Testis (tissue), 5 donors: ENCODE measurements at places on chromosomes 3 and 15. TPM values are rescaled to one million over a fixed set of nuclear protein-coding genes. Genes with fewer than 3 reads are reported as not detected.
A peak's percentile ranks its signal among the peaks of the same experiment; 100 is the strongest.

GRCh38 chr3:107634099-107634489 lies 111.3 kb downstream of the BBX start:
- H3K36me3 ChIP-seq, result no peaks in the 10 kb centered on the region
- no peak for DNase-seq
- no peaks in the 10 kb centered on the region for H3K4me1 ChIP-seq
- H3K27me3 ChIP-seq, result no peaks in the 10 kb centered on the region
- H3K27ac ChIP-seq, result no peak overlapping the region
- no peak overlapping the region for H3K4me3 ChIP-seq

DNA sequence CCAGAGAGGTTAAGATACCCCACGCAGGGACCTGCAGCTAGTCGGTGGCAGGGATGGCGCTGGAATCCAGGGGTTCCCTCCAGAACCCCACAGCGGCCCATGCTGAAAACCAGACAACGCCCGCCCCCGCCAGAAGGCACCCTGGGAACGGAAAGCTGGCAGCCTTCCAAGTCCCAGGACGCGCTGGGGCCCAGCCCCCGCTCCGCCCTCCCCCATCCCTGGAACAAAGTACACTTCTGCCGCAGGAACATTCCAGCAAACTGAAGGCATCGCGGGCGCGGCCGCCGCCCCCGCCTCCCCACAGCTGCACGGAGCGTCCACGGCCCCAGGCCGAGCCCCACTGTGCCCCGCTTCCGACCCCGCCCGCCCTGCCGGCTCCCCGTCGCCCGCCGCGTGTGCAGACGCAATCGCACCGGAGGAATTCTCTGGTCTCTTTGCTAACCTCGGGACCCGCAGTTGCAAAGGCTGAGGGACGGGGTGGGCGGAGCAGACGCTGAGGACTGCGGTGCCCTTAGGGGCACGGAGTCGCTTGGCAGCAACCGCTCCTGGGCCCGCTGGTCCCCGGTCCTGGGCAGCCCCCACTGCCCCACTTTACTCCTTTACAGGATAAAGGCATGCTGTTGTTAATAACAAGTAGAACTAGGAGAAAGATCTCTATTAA lies 44.8 kb upstream of the RNU6-1 start:
- peak overlapping the region; percentile 66 for H3K27ac ChIP-seq
- no peaks in the 10 kb centered on the region for H3K27me3 ChIP-seq
- H3K4me3 ChIP-seq, result peak overlapping the region; percentile 56
- H3K4me1 ChIP-seq, result peaks cover 44% of the 10 kb centered on the region
- H3K36me3 ChIP-seq, result no peaks in the 10 kb centered on the region
- peak; percentile 88 for DNase-seq

- H3K4me1 ChIP-seq, result peaks cover 8% of the 10 kb centered on the region
- no peaks in the 10 kb centered on the region for H3K27me3 ChIP-seq
- H3K36me3 ChIP-seq, result no peaks in the 10 kb centered on the region
- no peak for DNase-seq
Measured at GRCh38 chr3:31356941-31357340, 175.8 kb upstream of the STT3B start.

DNA sequence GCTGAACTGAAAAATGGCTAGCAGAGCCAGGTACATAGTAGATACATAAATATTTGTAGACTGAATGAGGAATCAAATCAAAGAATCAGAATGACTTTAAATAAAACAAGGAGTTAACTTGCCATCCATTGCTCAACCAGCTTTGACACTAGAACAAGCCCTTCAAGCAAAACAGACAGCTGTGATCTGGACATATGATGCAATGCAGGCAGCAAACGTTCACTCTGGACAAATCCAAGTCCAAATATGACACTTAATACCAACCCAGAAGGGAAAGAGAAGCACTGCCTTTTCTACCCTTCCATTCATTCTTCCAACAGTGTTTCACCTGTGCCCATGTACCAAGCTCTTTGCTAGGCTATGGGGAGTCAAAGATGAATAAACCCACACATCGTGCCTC lies 4.5 kb downstream of the THRB start:
- H3K36me3 ChIP-seq, result no peaks in the 10 kb centered on the region
- H3K27me3 ChIP-seq, result no peaks in the 10 kb centered on the region
- no peaks in the 10 kb centered on the region for H3K4me1 ChIP-seq
- no peak overlapping the region for H3K4me3 ChIP-seq

The FBN1 gene
- 48.5 TPM for total RNA-seq

The ESYT3 gene
- total RNA-seq, result 5.4 TPM

The CYP1A2 gene
- total RNA-seq, result 0.12 TPM

The SLC2A2 gene
- not detected for total RNA-seq

The LMOD3 gene
- not detected for total RNA-seq

- peaks cover 9% of the 10 kb centered on the region for H3K4me1 ChIP-seq
- no peak for DNase-seq
- no peaks in the 10 kb centered on the region for H3K36me3 ChIP-seq
- H3K27me3 ChIP-seq, result no peaks in the 10 kb centered on the region
- no peak overlapping the region for H3K27ac ChIP-seq
Measured at GRCh38 chr3:65875393-65876027, 163.2 kb downstream of the MAGI1 start.

DNA sequence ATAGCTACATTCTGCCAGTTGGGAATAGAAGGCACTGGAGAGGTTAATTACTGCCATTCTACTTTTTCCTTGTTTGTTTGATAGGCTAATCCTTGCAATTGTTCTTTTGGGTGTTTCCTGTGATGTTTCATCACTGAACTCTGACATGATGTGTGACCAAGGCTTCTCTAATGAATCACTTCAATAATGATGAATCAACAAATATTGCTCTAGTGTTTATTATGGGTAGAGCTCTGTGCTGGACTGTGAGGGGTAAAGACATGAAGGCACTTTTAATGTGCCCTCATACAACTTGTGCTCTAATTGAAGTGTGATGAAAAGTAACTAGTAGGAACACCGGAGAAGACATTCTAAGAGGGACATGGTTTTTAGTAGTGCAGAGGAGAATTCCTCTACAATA lies 233.6 kb downstream of the WDR72 start:
- H3K27ac ChIP-seq, result no peak overlapping the region
- H3K36me3 ChIP-seq, result no peaks in the 10 kb centered on the region
- no peak overlapping the region for H3K4me3 ChIP-seq
- no peaks in the 10 kb centered on the region for H3K27me3 ChIP-seq
- DNase-seq, result no peak
- no peaks in the 10 kb centered on the region for H3K4me1 ChIP-seq

GRCh38 chr3:11643201-11643603 lies 513 bp downstream of the VGLL4 start:
- H3K27ac ChIP-seq, result peak overlapping the region; percentile 81
- peak overlapping the region; percentile 86 for H3K4me3 ChIP-seq
- H3K36me3 ChIP-seq, result no peaks in the 10 kb centered on the region
- H3K4me1 ChIP-seq, result peaks cover 36% of the 10 kb centered on the region
- DNase-seq, result peak; percentile 65
- no peaks in the 10 kb centered on the region for H3K27me3 ChIP-seq

The TEX264 gene
- total RNA-seq, result 251 TPM

DNA sequence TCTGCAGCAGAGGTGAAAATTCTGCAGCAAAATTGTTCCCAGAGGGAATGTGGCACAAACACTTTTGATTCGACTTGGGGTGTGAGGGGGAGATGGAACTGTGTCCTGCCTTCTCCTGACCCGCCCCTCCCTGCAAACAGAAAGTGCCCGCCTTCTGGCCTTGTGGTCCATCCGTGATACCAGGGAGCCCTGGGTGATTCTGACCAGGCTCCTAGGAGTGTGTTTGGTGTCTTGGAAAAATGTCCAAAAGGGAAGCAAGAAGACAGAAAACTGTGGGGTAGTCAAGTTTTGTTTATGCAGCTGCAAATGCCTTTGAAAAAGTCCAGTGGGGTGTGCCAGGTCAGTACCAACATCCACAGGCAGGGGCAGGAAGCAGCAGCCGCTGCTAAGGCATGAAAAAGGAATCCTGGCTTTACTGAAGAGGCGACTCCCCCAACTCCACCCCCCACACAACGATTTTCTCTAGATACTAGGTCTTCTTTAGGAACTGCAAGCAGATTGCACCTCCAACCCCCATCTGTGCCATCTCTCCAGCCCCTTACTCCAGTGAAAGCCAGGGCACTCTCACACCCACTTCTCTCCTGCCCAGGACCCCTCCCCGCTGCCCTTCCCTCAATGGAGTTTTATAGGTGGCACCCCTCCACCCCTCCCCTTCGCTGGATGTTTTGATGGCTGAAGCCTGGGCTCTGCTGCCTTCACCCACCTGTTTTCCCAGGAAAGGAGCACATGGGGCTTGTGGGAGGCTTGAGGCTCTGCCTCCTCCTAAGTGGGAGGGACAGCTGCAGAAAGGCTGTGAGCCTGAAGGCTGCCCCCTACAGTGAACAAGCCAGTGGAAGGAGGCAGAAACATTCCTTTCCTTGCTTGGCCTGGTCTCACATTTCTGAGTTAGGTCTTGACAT lies 82.4 kb upstream of the HERC1 start:
- H3K27me3 ChIP-seq, result no peaks in the 10 kb centered on the region
- peak; percentile 66 for DNase-seq
- H3K27ac ChIP-seq, result no peak overlapping the region
- no peak overlapping the region for H3K4me3 ChIP-seq
- H3K36me3 ChIP-seq, result no peaks in the 10 kb centered on the region

The CHRM5 gene
- 0.81 TPM for total RNA-seq

The IGDCC3 gene
- 6.5 TPM for total RNA-seq

DNA sequence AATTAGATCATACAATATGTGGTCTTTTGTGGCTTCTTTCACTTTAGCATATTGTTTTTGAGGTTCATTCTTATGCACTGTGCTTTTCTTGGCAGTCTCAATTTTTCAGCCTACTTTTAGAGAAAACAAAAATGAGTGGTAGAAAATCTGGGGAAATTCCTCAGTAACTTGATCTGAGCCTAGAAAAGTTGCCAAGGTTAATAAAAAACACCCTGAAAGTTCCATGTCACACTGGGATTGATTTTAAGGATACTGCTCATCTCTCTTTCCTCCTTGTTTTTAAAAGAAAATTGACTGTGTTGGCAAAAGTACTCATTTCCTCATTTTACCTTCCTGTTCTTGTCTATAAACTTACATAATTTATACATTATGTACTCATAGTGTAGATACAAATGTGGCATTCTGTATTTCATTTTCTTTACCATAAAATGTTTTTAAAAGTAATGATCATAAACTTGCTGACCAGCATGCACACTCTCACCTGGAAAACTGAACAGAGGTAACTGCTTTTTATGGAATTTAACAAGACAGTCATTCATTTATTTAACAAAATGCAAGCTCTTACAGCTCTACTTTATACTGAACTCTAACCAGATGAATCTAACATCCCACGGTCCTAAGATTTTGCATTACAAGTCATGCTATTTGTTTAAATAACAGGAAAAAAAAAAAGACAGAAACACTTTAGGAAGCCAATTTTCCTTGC lies 28.6 kb upstream of the SH3BP5 start:
- H3K4me3 ChIP-seq, result no peak overlapping the region
- peaks cover 28% of the 10 kb centered on the region for H3K4me1 ChIP-seq
- no peaks in the 10 kb centered on the region for H3K27me3 ChIP-seq
- no peak overlapping the region for H3K27ac ChIP-seq

GRCh38 chr15:69593981-69594966 lies 141.7 kb downstream of the RPLP1 start:
- no peak overlapping the region for H3K4me3 ChIP-seq
- H3K4me1 ChIP-seq, result peaks cover 25% of the 10 kb centered on the region
- H3K27me3 ChIP-seq, result no peaks in the 10 kb centered on the region
- H3K27ac ChIP-seq, result no peak overlapping the region
- peak; percentile 73 for DNase-seq
- no peaks in the 10 kb centered on the region for H3K36me3 ChIP-seq
